ENCODE measurements at places on chromosomes 7 and 10. TPM values are rescaled to one million over a fixed set of nuclear protein-coding genes. Genes with fewer than 3 reads are reported as not detected.

DNA sequence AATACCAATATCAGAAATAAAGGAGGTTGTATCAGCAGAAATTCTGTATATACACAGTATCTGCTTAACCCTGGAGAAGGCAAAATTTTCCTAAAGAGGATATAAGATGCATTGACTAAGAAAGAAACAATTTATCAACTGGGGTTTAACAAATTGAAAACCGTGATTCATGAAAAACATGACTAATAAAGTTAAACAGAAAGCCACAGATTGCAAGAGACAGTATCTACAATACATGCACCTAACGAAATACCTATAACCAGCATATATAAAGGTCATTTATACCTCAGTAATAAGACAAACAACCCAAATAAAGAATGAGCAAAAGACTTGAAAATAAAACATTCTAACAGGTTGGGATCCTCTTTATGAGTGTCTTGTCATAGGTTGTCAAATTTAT lies 101.8 kb downstream of the IQUB start:
- DNase-seq: no peak

GRCh38 chr7:25759286-25759685 lies 392.7 kb upstream of the NFE2L3 start:
- DNase-seq: no peak

DNA sequence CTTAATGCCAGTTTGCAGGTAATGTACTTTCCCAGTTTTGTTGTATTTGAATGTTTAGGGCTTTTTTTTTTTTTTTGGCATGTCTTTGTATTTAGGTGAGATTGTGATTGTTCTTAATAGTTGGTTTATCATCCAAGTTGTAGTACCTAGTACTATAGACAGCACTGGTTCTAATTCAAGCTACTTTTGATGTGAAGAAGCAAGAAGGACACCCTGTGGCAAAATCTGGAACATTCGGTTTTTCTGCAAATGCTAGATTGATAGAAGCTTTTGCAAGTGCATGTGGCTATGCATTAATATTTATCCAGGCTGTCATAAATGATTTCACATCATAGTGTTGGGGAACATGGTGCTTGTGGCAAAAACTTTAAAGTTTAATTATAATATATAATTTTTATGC lies 248.9 kb downstream of the FOXP2 start:
- DNase-seq: no peak

The NCOA4 gene
- 284 TPM for total RNA-seq

The KEL gene
- 0.62 TPM for total RNA-seq

DNA sequence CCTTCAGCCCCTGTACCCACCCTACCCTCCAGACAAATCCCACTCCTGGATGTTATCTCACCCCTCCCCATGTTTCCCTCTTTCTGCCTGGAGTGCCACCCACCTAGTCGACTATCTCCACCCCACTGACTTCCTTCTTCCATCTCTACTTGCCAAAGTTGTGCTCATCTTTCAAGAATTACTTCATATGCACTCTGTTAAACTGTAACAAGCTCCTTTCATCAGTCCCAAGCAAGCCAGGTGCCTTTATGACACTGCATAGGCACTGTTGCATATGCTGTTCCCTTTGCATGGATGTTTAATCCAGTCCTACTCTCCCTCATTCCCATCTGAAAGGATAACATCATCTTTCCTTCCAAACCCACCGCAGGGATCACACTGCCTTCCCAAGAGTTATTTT lies 8.9 kb upstream of the CDK1 start:
- DNase-seq: no peak

GRCh38 chr7:136150311-136150710 lies 173.2 kb upstream of the MTPN start:
- DNase-seq: no peak

DNA sequence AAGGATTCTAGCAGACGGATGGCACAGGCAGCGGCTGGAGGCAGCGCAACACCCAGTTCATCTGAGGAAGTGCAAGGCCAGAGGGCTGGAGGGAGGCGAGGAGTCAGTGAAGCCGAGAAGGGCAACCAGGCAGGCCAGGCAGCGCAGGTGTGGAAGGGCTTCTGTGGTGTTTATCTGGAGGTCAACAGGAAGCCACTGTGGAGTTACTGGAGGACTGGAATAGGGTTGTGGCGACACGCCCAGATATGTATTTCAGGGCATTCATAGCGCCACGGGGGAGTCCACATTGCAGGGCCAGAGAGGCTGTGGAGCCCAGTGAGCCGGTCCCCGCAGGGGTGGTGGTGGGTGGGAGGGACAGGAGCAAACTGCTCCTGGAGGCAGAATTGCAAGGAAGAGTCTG lies 150.6 kb downstream of the CDH23 start:
- DNase-seq: peak; percentile 56

The STEAP1B gene
- total RNA-seq: not detected

GRCh38 chr7:157670490-157671357 lies 333.9 kb downstream of the DNAJB6 start:
- peak; percentile 31 for DNase-seq

GRCh38 chr10:17649836-17650235 lies 5.9 kb downstream of the STAM start:
- no peak for DNase-seq

- no peak for DNase-seq
These were observed 400.1 kb upstream of the ETV1 start for GRCh38 chr7:14389595-14389994.

GRCh38 chr7:25863729-25864110 lies 288.3 kb upstream of the NFE2L3 start:
- no peak for DNase-seq

The KCNK18 gene
- not detected for total RNA-seq

DNA sequence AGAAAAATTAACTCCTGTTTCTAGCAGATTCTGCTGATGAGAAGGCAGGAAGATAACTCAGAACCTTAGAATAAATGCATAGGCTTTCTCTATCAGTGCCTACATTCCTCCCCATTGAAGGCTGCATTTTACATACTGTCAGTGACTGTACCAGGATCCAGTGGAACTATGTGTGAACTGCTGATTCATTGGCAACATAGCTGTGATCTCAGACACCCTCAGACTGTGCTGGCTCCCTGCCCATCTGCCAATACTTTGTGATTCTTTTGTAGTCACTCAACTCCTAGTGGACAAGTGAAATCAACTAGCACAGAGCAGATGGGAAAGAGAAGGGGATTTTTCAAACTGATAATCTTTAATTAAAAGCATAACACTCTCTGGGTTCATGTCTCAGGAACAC lies 375.8 kb downstream of the MDFIC start:
- no peak for DNase-seq

The LRRD1 gene
- total RNA-seq: not detected
